ENCODE measurements at places on chromosomes 2 and 18. TPM values are rescaled to one million over a fixed set of nuclear protein-coding genes. Genes with fewer than 3 reads are reported as not detected.

PDE11A gene
- total RNA-seq, result 0.51 TPM

PIEZO2 gene
- 11.2 TPM for total RNA-seq

GNAL gene
- 0.65 TPM for total RNA-seq

CCDC141 gene
- total RNA-seq, result not detected

GRCh38 chr2:27615316-27615715 lies 13.5 kb downstream of the CCDC121 start:
- no peaks in the 10 kb centered on the region for H3K27me3 ChIP-seq
- no peak overlapping the region for H3K4me3 ChIP-seq
- peaks cover 9% of the 10 kb centered on the region for H3K36me3 ChIP-seq
- no peak for DNase-seq
- H3K4me1 ChIP-seq, result no peaks in the 10 kb centered on the region

- H3K36me3 ChIP-seq, result no peaks in the 10 kb centered on the region
- H3K4me3 ChIP-seq, result peak within 1 kb of the TSS; percentile 29
- peak; percentile 38 for DNase-seq
- H3K27me3 ChIP-seq, result peaks cover 48% of the 10 kb centered on the region
- no peak within 1 kb of the TSS for H3K27ac ChIP-seq
- H3K4me1 ChIP-seq, result peaks cover 9% of the 10 kb centered on the region
These were observed at the start of gene TGFA for GRCh38 chr2:70553584-70554337. TGFA (minus strand) TSS chr2:70553826; CDS start chr2:70553767, 59 bp downstream.

DNA sequence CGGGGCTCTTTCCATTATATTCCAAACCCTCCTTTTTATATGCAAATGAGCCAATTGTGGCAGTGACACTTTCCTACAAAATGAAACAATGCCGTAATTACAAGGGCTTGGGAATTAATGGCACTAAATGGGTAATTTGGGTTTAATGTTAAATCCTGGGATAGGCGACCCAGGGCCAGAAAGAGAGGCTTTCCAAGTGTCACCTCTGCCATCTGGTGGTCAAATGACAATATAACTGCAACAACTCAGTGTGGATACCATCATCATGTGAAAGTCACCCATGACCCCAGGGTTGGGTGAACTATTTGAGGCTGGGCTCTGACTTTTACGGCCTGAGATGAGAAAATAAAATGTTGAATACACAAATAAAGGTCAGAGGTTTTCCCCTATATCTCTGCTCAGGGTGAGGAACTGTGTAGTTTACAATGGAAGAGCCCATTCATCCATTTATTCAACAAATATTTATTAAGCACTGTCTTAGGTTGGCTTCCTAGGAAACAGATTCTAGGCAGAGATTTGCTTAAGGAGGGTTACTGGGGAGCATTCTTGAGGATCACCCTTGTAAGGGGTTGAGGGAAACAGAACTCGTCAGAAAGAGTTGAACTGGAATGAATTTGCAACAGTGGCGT lies 13.6 kb upstream of the THADA start:
- H3K4me3 ChIP-seq, result no peak overlapping the region
- no peaks in the 10 kb centered on the region for H3K4me1 ChIP-seq
- no peaks in the 10 kb centered on the region for H3K27me3 ChIP-seq
- peak; percentile 48 for DNase-seq

DNA sequence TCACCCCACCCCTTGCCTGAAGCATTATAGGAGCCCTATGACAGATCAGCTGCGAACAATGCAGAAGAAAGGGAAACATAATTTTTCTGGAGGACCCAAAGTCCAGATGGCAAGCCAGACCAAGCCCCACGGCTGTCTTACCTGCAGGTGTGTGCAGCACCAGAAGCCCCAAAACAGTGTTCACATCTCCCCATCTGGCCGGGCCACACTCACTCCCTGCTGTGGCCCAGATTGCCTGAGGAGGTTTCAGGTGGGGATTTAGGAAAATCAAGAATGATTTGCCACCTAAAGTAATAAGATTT lies 11.7 kb upstream of the STK17B start:
- H3K4me3 ChIP-seq, result no peak overlapping the region
- H3K27ac ChIP-seq, result no peak overlapping the region
- H3K36me3 ChIP-seq, result no peaks in the 10 kb centered on the region
- H3K4me1 ChIP-seq, result no peaks in the 10 kb centered on the region
- no peaks in the 10 kb centered on the region for H3K27me3 ChIP-seq

- H3K36me3 ChIP-seq, result no peaks in the 10 kb centered on the region
- no peak overlapping the region for H3K4me3 ChIP-seq
- H3K27ac ChIP-seq, result no peak overlapping the region
- no peaks in the 10 kb centered on the region for H3K27me3 ChIP-seq
These were observed 101.4 kb downstream of the CPO start for GRCh38 chr2:207040696-207041095.

DNA sequence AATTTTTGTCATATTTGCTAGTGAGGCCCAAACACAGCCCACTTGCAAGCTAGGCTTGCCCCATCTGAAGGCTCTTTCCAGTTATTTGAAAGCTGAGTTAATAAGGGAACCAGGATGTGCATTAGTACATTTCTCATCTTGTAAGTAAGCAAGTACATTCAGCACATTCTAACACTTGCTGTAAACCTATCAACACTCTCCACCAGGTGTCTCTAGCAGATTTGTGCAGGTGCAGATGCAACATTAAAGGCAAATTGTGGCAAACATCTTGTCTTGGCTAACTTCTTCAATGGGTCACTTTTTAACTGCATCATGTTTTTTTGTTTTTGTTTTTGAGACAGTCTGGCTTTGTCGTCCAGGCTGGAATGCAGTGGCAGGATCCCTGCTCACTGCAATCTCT lies 25.3 kb upstream of the MFSD6 start:
- no peaks in the 10 kb centered on the region for H3K36me3 ChIP-seq
- peaks cover 4% of the 10 kb centered on the region for H3K27me3 ChIP-seq
- no peak overlapping the region for H3K27ac ChIP-seq
- DNase-seq, result peak; percentile 66
- no peaks in the 10 kb centered on the region for H3K4me1 ChIP-seq

- no peaks in the 10 kb centered on the region for H3K27me3 ChIP-seq
- no peaks in the 10 kb centered on the region for H3K36me3 ChIP-seq
- no peak overlapping the region for H3K4me3 ChIP-seq
- no peak for DNase-seq
- no peak overlapping the region for H3K27ac ChIP-seq
These were observed 39.1 kb upstream of the TWIST2 start for GRCh38 chr2:238808761-238809160.

DNA sequence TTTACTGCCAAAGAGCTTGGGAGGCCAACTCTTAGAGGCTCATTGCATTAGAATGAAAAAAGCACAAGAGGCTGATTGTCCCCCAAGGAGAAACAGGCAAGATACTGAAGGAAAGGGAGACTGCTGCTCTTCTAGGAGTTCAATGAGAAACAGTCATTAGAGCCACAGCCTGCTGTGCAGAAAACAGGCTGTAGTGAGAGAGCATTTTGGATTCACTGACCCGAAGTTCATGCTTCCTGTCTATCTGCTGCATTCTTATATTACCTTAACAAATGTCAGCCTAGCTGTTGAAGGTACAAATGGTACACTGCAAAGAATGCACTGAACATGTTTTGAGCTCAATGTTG lies 423.3 kb downstream of the SETBP1 start:
- no peak for DNase-seq
- no peaks in the 10 kb centered on the region for H3K4me1 ChIP-seq
- H3K27me3 ChIP-seq, result no peaks in the 10 kb centered on the region
- H3K4me3 ChIP-seq, result no peak overlapping the region

Measured in endothelial cell of umbilical vein (primary cell).